Body of pancreas (tissue), 4 donors: ENCODE measurements at places on chromosomes 4 and X. TPM values are rescaled to one million over a fixed set of nuclear protein-coding genes. Genes with fewer than 3 reads are reported as not detected.

CDS1 gene
- total RNA-seq = 5.2 TPM

- DNase-seq = no peak
These were observed 627.8 kb upstream of the SLIT2 start for GRCh38 chr4:19623866-19624265.

- no peak for DNase-seq
These were observed 47.4 kb downstream of the TMEM131L start for GRCh38 chr4:153513596-153513995.

OPRPN gene
- total RNA-seq = not detected

BRCC3 gene
- total RNA-seq = 7.5 TPM

- no peak for DNase-seq
These were observed 588.3 kb upstream of the DIPK2B start for GRCh38 chrX:45788941-45789348.

DNA sequence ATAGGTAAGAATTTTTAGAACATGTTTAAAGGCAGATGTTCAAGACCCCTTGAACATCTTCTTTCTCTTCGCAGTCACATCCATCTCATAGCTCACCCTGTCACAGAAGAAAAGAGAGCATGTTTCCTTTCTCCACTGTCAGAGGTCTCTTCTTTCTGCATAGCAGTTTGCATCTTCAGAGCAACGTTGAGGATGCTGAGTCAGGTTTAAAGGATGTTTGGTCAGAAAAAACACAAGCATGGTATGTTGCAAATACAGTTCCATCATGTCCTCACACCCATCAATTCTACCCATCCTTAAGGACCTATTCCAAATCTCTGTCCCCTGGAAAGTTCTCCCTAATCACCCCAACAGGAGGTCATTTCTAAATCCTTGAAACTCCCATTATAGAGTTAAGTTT lies 84.8 kb downstream of the STOX2 start:
- no peak for DNase-seq

SMIM10L2A gene
- 2.9 TPM for total RNA-seq

BEX4 gene
- total RNA-seq = 7.9 TPM

DNA sequence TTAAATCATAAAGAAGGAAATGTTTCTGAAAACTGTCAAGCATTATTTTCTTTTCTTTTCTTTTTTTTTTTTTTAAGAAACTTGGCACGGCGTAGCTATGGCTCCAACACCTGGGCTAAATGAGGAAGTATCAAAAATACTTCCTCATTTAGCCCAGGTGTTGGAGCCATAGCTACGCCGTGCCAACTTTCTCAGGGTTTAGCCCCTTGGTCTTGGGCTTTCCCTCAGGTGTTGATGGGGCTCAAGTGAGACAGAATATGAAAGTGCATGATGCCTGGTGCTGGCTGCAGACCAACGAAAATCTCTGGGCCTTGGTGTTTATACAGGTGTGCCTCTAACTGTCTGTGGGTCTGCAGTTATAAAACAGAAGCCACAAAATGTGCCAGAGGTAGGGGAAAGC lies 132.7 kb downstream of the ARHGAP24 start:
- peak; percentile 80 for DNase-seq

APLN gene
- not detected for total RNA-seq

GRCh38 chr4:55125763-55126541 lies 557 bp upstream of the KDR start:
- no peak for DNase-seq

GRCh38 chr4:74529284-74530041 lies 84.5 kb downstream of the AREG start:
- DNase-seq = no peak

CXCL11 gene
- not detected for total RNA-seq

- no peak for DNase-seq
These were observed 167.2 kb upstream of the SLIT2 start for GRCh38 chr4:20084488-20084887.

DNA sequence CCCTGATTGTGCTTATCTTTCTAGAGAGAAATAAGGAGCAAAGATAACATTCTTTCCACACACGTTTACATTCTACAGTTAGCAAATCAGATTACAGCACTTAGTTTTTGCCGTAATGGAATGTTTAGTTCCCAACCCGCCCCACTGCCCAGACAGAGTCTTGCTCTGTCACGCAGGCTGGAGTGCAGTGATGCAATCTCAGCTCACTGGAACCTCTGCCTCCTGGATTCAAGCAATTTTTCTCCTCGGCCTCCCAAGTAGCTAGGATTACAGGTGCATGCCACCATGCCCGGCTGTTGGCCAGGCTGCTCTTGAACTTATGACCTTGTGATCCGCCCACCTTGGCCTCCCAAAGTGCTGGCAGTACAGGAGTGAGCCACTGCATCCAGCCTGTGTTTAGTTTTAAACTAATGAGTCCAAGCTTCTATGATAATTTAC lies 8.4 kb upstream of the PRPS1 start:
- no peak for DNase-seq

DNA sequence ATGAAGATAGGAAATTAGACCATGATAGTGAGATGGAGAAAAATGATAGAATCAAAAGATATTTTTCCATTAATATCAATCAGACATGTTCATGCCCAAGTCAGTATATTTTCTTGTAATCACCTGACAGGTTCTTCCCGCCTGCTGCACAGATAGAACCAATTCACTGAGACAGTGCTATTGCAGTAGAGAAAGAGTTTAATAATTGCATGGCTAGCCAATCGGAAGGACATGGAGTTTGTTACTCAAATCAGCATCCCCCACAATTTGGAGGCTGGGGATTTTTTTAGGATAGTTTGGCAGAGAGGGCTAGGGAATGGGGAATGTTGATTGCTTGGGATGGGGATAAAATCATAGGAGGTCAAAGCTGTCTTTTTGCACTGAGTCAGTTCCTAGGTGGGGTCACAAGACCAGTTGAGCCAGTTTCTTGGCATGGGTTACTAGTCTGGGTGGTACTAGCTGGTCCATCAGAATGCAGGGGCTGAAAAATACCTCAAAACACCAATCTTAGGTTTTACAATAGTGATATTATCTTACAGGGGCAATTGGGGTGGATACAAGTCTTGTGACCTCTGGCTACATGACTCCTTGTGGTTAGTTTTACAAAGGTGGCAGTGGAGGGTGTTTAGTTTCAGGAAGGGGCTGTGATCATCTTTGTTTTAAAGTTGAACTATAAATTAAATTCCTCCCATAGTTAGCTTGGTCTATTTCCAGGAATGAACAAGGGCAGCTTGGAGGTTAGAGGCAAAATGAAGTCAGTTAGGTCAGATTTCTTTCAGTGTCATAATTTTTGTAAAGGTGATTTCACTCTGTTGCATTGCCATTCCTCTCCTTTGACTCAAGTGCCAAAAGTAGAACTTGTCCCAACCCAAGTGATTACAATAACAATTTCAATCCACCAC lies 100.3 kb upstream of the PDE5A start:
- DNase-seq = no peak

GRCh38 chr4:156677656-156678055 lies 293.9 kb downstream of the PDGFC start:
- no peak for DNase-seq

DNA sequence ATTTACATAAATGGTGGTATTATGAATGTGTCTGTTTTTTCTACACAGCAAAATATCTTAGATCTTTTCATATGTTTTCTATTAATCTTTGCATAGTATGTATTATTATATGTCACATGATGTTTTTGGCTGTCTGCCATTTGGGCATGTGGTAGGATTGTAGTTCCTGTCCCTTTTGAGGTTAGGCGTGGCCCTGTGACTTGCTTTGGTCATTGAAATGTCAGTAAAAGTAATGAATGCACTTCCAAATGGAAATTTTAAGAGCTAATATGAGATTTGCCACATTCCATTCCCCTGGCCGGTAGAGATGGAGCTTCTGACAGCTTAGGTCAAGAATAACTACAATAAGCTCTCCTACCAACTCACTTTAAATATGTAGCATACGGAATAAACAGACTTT lies 45.1 kb downstream of the JADE3 start:
- DNase-seq = peak; percentile 19

DNA sequence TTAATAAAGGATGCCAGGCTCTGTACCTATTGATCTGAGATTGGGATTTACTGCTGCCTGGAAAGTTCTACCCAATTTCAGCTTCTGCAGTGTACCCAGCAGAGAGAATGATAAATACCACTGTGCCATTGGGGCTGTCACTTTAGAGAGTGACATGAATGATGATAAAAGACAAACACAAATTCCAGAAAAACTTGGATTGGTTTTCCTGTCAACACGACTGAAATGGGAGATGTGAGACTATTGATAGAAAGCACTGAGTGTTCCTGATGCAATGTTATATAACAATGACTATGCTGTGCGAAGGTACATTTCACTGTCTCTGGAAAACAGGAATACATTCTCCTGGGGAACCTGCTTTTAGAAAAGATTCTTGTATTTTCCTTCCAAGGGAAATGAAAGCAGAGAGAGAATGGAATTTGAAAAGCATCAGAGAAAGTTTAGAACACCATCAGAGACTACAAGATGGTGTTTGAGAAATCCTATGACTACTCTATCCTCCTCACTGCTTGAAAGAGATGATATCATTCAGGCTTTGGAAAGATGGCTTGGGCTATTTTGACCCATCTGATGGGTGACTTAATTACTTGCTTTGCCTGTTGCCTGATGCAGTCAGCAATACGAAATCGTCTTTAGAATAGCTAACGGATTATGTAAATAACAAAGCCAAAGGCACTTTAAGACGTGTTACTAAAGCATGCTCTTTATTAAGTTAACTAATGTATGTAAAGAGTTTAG lies 49.7 kb downstream of the MID1IP1 start:
- no peak for DNase-seq

DNA sequence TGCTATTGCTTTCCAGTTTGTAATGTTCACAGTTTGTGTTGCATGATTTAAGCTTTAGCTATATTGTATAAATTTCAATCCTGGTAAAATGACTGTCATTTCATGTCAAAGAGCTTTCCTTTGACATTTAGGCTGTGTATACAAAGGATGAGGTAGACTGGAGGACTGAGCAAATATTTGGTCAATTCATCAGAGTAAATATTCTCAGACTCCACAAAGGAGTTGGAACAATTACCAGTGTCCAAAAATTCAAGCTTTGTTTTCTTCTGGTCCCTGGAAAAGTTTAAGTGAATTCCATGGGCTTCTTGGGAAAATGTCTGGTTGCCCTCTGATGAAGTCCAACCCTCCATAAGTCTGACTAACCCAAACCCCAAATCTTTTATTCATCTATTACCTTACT lies 682.4 kb downstream of the DACH2 start:
- no peak for DNase-seq

DNA sequence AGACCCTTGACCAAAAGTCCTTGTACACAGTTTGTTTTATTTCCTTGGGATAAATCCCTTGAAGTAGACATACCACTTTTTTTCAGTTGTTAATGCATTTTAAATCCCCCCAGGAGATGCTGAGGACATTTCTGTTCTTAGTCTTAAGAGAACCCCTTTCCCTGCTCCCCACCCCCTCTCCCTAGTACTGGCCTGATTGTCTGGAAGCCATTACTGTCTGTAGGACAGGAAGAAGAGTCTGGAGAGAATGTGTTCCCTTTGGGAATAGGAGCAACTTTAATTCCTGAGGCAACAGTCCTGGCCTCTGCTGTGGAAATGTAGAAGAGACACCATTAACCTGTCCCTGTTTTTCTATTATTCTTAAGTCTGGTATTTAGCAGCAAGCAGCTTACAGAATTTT lies 52.3 kb upstream of the TMEM131L start:
- DNase-seq = no peak

DNA sequence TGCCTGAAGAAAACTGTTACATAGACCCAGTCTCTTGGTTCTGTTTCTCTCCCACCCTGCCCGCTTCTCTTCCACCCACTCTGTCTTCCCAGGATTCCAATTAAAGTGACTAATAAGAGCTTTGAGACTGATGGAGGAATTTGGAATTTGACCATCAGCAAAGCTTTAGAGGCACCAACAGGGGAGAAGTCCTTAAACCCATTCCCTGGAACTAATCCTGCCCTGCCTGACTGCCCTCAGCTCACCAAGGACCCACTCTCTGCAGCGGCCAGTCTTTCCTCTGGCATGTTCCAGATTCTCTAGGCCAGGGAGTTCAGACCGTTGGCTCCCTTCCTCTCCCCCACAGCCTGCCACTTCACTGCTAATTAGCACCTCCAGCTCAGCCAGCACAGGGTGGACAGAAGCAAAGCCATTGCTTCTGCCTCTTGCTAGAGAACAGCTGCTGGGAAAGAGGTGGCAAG lies 23.9 kb downstream of the SCD5 start:
- DNase-seq = no peak

- DNase-seq = no peak
These were observed 662.5 kb downstream of the RAPGEF2 start for GRCh38 chr4:159765382-159765781.

CCNA2 gene
- total RNA-seq = 0.52 TPM

- DNase-seq = no peak
These were observed 53.7 kb downstream of the CLDN22 start for GRCh38 chr4:183266371-183266770.

GRCh38 chr4:107391630-107392028 lies 328.4 kb downstream of the PAPSS1 start:
- no peak for DNase-seq

DNA sequence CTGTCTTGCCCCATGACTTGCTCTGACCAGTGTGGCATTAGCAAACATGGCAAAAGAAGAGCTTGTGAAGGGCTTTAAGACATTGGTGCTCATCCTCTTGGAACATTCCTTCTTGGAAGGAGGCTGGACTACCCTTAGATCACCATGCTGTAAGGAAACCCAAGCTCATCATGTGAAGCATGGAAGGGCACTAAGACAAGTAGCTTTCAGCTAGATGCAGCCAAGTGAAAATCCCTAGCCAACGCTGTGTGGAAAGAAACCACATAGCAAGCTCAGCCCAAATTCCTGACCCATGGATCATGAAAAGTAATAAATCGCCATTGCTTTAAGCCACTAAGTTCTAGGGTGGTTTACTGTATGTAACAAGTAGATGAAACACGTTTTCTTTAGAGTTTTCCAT lies 12.4 kb upstream of the PACRGL start:
- no peak for DNase-seq

BEX2 gene
- total RNA-seq = 9.9 TPM

- no peak for DNase-seq
These were observed 3.9 kb upstream of the HAUS7 start for GRCh38 chrX:153474266-153474665.

CHRNA9 gene
- not detected for total RNA-seq

DMRTC1B gene
- 3.6 TPM for total RNA-seq
